ENCODE measurements at places on chromosomes 2 and 18. TPM values are rescaled to one million over a fixed set of nuclear protein-coding genes. Genes with fewer than 3 reads are reported as not detected.

KCNIP3 gene
- 0.39 TPM for total RNA-seq

INPP5D gene
- total RNA-seq, result 62.3 TPM

ANTXR1 gene
- not detected for total RNA-seq

LYG2 gene
- not detected for total RNA-seq

RAX gene
- total RNA-seq, result 0.32 TPM

MYO7B gene
- total RNA-seq, result 0.30 TPM

NAT8 gene
- total RNA-seq, result not detected

COL4A3 gene
- not detected for total RNA-seq

AMER3 gene
- not detected for total RNA-seq

DNA sequence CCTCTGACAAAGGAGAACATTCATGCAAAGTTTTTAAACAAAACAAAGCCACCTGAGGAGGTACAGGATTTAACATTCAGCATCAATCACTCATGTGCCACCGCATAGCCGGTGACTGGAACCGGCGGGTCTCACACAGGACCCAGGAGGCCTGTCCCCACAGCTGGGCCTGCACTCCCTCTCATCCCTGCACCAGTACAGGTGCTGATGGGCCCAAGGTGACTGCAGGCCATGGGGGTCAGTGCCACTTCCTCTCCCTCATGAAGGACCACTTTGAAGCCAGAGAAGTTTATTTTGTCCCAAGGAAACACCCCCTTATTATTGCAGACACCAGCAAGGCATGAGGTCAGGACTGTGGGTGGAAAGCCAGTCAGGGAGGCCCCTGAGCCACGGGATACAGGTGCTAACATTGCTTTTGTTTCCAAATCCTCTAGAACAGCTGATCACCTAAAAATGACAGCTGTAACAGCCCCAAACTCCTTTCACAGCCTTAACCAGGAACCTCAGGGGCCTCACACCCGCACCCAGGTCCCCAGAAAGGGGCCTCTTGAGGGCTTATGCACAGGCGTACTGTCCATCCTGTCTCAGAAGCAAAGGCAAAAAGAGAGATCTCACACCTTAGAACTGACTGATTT is 14.0 kb downstream of the PARD6G start:
- H3K27ac ChIP-seq, result no peak overlapping the region
- no peaks in the 10 kb centered on the region for H3K36me3 ChIP-seq
- no peak for DNase-seq
- H3K4me1 ChIP-seq, result no peaks in the 10 kb centered on the region
- no peaks in the 10 kb centered on the region for H3K27me3 ChIP-seq
- H3K4me3 ChIP-seq, result no peak overlapping the region

DNA sequence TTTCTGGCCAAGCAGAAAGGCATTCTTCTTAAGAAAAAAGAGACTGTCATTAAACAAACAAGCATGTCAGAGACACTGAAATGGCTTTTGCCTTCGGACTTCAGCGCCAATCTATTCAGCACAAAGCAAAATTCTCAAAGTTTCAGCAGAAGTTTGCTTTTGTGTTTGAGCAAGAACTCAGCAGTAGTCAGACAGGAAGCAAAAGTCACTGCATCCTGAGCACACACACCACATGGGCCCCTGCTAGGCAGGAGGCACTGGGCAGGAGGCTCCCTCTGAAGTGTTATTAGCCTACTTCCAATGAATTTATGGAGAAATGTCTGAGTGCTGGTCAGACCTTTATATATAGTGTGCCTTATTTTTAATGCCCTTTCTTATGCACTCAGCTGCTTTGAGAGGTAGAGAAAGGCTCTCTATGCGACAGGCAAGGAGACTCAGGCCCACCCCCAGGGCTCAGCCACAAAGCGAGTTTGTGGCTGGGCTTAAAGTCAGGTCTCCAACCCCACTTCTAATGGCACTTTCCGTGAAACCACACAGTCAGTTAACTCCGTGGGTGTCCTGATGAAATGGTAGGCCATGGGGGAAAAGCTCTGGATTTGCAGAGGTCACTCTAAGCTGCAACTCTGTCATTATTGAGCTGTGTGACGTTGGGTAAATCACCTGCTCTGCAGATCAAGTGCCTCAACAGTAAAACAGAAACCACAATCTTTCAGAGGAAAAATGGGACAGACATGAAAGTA is 161.0 kb upstream of the TMEM200C start:
- no peaks in the 10 kb centered on the region for H3K27me3 ChIP-seq
- peaks cover 10% of the 10 kb centered on the region for H3K4me1 ChIP-seq
- DNase-seq, result no peak
- H3K4me3 ChIP-seq, result no peak overlapping the region

DNA sequence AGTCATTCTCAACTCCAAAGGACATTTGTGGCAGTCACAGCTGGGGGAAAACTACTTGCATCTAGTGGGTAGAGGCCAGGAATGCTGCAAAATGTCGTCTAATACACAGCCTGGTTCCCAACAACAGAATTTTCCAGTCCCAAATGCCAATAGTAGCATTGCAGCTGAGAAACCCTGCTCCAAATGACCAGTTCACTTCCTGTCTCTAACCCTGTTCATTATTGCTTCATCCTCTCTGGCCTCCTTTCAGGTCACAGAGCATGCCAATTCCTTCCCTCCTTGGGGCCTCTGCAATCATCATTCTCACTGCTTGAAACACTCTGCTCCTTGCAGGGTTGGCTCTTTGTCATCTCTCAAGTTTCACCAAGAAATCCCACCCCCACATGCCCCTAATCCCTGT is 139.1 kb downstream of the IRS1 start:
- DNase-seq, result no peak
- no peak overlapping the region for H3K27ac ChIP-seq
- peaks cover 27% of the 10 kb centered on the region for H3K27me3 ChIP-seq
- H3K4me1 ChIP-seq, result no peaks in the 10 kb centered on the region

DNA sequence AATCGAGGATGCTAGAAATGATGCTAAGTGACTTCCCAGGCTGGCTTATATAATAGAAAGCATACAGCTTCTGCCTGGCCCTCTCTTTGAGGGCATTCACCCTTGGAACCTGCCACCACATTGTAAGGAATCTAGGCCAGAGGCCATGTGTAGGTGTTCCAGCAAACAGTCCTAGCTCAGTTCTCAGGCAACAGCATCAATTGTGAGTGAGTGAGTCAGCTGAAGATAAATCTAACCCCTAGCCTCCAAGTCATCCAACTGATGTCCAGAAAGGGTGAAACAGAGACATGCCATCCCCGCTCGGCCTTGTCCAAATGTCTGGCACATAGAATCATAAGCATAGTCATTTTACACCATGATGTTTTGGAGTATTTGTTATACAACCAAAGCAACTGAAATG is 324.3 kb upstream of the KLHL14 start:
- no peaks in the 10 kb centered on the region for H3K4me1 ChIP-seq
- H3K27me3 ChIP-seq, result no peaks in the 10 kb centered on the region
- no peak overlapping the region for H3K27ac ChIP-seq
- no peaks in the 10 kb centered on the region for H3K36me3 ChIP-seq

DNA sequence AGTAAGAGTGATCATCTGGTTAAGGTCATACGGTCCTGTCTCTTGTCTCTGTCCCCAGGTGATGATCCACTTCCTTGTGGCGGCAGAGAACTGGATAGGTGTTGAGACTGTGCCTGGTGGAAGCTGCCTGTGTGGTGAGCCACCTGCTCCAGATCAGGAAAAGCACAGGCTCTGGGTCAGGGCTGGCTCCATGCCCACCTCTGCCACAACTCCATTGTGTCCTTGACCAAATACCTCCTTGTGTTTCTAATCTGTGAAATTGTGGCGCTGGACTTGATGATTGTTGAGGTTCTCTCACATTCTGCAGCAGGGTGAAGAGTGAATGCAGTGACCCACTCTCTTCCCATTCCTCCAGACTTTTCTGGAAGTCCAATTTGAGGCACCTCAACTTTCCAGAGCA is 45.7 kb upstream of the EN1 start:
- H3K27me3 ChIP-seq, result no peaks in the 10 kb centered on the region
- no peaks in the 10 kb centered on the region for H3K36me3 ChIP-seq
- DNase-seq, result no peak
- no peaks in the 10 kb centered on the region for H3K4me1 ChIP-seq
- no peak overlapping the region for H3K27ac ChIP-seq
- H3K4me3 ChIP-seq, result no peak overlapping the region

DNA sequence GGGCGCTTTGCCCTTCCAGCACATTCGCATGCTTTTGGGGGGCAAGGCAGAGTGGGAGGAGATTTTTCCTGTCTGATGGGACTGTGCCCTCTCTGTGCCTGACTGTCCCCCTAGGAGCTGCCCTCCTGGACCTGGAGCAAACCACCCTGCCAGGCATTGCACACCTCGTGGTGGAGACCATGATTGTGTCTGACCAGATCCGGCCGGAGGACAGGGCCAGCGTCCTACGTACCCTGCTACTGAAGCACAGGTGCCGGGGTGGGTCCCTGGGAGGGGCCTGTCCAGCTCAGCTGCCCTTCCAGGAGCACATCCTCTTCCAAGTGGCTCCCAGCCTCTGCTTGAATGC is 5.3 kb downstream of the SLC4A3 start:
- H3K4me1 ChIP-seq, result no peaks in the 10 kb centered on the region
- H3K36me3 ChIP-seq, result no peaks in the 10 kb centered on the region
- H3K27me3 ChIP-seq, result peaks cover 5% of the 10 kb centered on the region
- DNase-seq, result no peak
- H3K27ac ChIP-seq, result no peak overlapping the region

GRCh38 chr2:46578961-46579360 is 99.6 kb downstream of the TMEM247 start:
- no peak overlapping the region for H3K4me3 ChIP-seq
- DNase-seq, result no peak
- H3K27me3 ChIP-seq, result no peaks in the 10 kb centered on the region
- H3K36me3 ChIP-seq, result peaks cover 18% of the 10 kb centered on the region

GRCh38 chr2:95721726-95722125 is 129.9 kb downstream of the TRIM43 start:
- H3K4me3 ChIP-seq, result no peak overlapping the region
- no peaks in the 10 kb centered on the region for H3K27me3 ChIP-seq
- H3K27ac ChIP-seq, result no peak overlapping the region
- H3K4me1 ChIP-seq, result no peaks in the 10 kb centered on the region

DNA sequence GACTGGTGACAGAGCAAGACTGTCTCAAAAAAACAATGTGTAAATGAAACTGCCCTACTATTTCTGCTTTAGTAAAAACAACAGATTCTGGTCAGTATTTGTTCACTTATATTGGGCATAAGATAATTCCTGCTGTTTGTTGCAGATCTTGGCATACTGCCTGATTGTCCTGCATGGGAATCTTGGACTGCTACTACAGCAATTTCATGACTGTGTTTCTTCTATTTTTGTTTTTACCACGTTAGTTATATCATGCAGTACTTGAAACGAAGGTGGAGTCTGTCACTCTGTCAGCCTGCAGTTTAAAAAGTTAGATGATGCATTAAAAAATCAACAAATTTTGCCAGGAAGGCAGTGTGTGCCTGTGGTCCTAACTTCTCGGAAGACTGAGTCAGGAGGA is 14.2 kb upstream of the CLASP1 start:
- peaks cover 23% of the 10 kb centered on the region for H3K36me3 ChIP-seq
- no peaks in the 10 kb centered on the region for H3K27me3 ChIP-seq
- H3K4me1 ChIP-seq, result peaks cover 5% of the 10 kb centered on the region
- H3K27ac ChIP-seq, result no peak overlapping the region

GRCh38 chr2:46117994-46118393 is 179.2 kb upstream of the EPAS1 start:
- H3K36me3 ChIP-seq, result no peaks in the 10 kb centered on the region
- H3K4me3 ChIP-seq, result no peak overlapping the region
- H3K27me3 ChIP-seq, result no peaks in the 10 kb centered on the region
- no peak overlapping the region for H3K27ac ChIP-seq
- H3K4me1 ChIP-seq, result peaks cover 5% of the 10 kb centered on the region

GRCh38 chr18:2082676-2083075 is 488.6 kb downstream of the METTL4 start:
- no peak overlapping the region for H3K4me3 ChIP-seq
- H3K27me3 ChIP-seq, result no peaks in the 10 kb centered on the region
- no peaks in the 10 kb centered on the region for H3K36me3 ChIP-seq
- H3K27ac ChIP-seq, result no peak overlapping the region

- H3K27me3 ChIP-seq, result peaks cover 18% of the 10 kb centered on the region
- H3K36me3 ChIP-seq, result peaks cover 18% of the 10 kb centered on the region
- no peak for DNase-seq
- H3K4me3 ChIP-seq, result no peak overlapping the region
- peaks cover 29% of the 10 kb centered on the region for H3K4me1 ChIP-seq
- no peak overlapping the region for H3K27ac ChIP-seq
Measured at GRCh38 chr2:110157153-110157793, 41.7 kb upstream of the MALL start.

- H3K4me3 ChIP-seq, result no peak overlapping the region
- H3K36me3 ChIP-seq, result peaks cover 87% of the 10 kb centered on the region
- H3K27me3 ChIP-seq, result no peaks in the 10 kb centered on the region
- peak overlapping the region; percentile 36 for H3K27ac ChIP-seq
- H3K4me1 ChIP-seq, result peaks cover 41% of the 10 kb centered on the region
Measured at GRCh38 chr2:191030521-191031154, 16.7 kb upstream of the STAT1 start.

DNA sequence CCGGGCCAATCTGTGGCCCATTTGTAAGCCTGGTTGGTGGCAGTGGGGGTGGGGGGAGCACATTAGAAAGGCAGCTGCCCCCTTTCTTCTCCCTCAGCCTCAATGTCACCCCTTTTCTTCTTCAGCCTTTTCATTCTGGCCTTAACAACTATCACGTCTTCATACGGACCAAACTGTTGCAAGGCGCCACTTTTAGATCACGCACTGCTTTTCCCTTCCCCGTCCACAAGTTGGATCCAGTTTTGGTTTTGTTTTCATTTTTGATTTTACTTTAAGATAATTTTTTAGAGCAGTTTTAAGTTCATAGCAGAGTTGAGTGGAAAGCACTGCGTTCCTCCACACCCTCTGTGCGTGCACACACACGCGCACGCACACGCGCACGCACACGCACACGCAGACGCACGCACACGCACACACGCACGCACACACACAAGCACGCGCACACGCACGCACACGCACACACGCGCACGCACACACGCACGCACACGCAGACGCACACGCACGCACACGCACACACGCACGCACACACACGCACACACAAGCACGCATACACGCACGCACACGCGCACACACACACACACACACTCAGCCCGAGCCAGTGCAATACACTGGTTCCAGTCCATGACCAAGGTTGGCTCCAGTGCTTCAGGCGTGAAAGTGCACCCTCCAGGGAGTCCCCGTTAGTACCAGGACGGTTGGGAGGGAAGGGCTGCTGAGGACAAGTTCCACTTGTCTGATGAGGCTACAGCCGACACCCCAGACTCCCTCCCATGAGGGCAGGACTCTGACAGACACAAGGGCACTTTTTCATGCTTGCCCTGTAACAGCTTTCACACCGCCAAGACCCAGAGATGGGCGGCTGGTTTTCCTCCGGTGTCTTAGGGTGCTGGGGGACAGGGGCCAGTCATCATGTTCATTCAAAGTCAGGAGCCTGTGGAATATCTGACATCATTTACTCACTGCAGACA is 22.4 kb downstream of the FBLN7 start:
- H3K27me3 ChIP-seq, result no peaks in the 10 kb centered on the region
- peaks cover 21% of the 10 kb centered on the region for H3K4me1 ChIP-seq
- DNase-seq, result no peak
- H3K36me3 ChIP-seq, result no peaks in the 10 kb centered on the region
- no peak overlapping the region for H3K27ac ChIP-seq

- DNase-seq, result no peak
- no peak overlapping the region for H3K4me3 ChIP-seq
- H3K27ac ChIP-seq, result no peak overlapping the region
- H3K4me1 ChIP-seq, result no peaks in the 10 kb centered on the region
- H3K27me3 ChIP-seq, result no peaks in the 10 kb centered on the region
- H3K36me3 ChIP-seq, result no peaks in the 10 kb centered on the region
Measured at GRCh38 chr18:39235118-39235719, 1669.6 kb upstream of the CELF4 start.

GRCh38 chr2:234971496-234971895 is 19.7 kb downstream of the SH3BP4 start:
- no peaks in the 10 kb centered on the region for H3K36me3 ChIP-seq
- H3K27ac ChIP-seq, result no peak overlapping the region
- no peak for DNase-seq
- H3K4me1 ChIP-seq, result no peaks in the 10 kb centered on the region
- H3K4me3 ChIP-seq, result no peak overlapping the region

Data from activated T-helper 2 cell treated with anti-CD3 and anti-CD28 coated beads, Interferon-gamma antibody, Interleukin-2, Interleukin-4, amounts not matched to agents 10 μg/mL and 5 μg/mL and 100 μg/mL, durations not matched to agents 14 hours and 24 hours and 36 hours (primary cell).